Smooth muscle cell of bladder (primary cell): ENCODE measurements at places on chromosomes 6 and 20. TPM values are rescaled to one million over a fixed set of nuclear protein-coding genes. Genes with fewer than 3 reads are reported as not detected.

ZC3H12D gene
- total RNA-seq: under 0.01 TPM in 1 of 2 replicates, not detected in the other

ENPP1 gene
- 4.7 and 8.7 TPM in 2 replicates for total RNA-seq

DOK5 gene
- total RNA-seq: 8.1 and 20.7 TPM in 2 replicates

SAMD3 gene
- total RNA-seq: 4.1 and 11.8 TPM in 2 replicates
